ENCODE measurements at places on chromosomes 11 and 22.

DNA sequence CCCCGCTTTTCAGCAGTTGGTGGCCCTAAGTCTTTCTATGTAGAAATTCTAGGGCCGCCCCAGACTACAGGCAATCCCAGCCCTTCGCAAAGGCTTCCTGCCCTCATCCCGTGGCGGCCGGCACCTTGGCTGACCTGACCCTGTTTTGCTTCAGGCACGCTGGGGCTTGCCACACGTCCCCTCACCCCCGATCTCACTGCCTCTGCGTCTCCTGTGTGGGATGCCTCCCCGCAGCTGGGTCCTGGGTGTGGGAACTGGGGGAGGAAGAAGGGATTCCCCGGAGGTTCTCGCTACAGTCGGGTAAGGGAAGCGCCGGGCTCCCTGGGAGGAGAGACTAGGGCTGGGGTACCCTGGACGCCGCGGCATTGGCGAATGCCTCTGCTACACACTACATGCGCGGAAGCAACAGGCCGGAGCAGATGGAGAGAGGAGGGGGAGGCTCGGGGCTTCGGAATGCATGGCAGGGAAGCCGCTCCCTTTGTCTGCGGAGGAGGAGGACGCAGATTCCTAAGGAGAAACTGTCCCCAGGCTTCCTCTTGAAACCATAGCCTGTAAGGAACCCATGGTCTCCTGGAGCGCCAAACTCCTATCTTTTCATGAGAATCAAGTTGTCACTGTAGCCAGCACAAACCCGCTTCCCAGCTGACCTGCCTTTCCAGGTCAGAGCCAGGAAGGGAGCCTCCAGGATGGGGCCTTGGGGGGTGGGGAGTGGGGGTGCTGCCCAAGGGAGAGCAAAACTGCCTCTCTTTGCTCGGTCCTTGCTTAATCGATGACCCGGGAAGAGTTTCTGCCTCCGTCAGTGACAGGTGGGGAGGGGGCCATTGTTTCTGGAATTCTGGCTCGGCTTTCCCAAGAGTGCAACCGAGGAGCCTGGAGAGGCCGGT is 1.4 kb downstream of the DTX4 start:
- DNase-seq = no peak

DNA sequence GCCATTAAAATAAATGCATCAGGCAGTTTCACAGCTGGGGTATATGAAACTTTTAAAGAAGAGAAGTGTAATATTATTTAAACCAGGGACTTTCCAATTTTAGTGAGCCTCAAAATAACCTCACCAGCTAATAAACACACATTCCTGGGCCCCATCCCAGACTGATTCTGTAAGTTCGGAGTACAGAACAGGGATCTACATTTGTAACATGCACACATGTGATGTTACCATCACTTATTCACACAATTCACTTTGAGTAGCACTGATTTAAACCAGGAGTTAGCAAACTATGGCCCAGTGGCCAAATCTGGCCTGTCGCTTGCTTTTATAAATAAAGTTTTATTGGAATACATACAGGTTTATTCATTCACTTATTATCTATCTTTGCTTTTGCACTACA is 62.0 kb downstream of the STK33 start:
- no peak for DNase-seq

DNA sequence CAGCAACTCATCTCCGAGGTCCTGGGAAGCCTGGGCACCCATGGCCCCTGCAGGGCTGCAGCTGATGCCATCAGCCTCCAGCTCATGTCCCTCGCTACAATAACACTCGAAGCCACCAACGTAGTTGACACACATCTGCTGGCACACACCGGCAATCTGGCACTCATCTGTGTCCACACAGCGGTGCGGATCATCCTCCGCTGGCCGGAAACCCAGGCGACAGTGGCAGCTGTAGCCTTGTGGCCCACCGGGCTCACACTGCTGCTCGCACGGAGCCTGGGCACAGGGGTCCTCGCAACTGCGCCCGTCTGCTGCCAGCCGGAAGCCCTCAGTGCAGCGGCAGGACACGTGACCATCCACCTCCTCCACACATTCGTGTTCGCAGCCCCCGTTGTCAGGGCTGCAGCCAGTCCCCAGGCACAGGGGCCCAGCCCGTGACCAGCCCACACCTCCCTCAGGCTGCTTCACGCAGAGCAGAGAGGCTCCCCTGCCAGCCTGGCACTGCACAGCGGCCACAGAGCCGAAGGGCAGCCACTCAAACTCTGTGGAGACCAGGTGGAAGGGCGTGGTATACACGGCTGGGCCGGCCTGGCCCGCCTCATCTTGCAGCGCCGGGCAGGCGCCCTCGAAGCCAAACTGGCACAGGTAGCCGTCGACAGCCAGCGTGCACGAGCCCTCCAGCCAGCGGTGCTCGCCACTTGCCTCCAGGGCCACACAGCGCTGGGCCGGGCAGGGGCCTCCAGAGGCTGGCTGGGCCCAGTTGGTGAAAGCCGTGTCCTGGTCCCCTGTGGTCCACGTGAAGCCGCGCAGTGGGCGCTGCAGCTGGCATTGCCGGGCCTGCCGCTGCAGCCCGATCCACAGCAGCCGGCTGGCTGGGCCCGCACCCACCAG is 678 bp downstream of the CD248 start:
- no peak for DNase-seq

DNA sequence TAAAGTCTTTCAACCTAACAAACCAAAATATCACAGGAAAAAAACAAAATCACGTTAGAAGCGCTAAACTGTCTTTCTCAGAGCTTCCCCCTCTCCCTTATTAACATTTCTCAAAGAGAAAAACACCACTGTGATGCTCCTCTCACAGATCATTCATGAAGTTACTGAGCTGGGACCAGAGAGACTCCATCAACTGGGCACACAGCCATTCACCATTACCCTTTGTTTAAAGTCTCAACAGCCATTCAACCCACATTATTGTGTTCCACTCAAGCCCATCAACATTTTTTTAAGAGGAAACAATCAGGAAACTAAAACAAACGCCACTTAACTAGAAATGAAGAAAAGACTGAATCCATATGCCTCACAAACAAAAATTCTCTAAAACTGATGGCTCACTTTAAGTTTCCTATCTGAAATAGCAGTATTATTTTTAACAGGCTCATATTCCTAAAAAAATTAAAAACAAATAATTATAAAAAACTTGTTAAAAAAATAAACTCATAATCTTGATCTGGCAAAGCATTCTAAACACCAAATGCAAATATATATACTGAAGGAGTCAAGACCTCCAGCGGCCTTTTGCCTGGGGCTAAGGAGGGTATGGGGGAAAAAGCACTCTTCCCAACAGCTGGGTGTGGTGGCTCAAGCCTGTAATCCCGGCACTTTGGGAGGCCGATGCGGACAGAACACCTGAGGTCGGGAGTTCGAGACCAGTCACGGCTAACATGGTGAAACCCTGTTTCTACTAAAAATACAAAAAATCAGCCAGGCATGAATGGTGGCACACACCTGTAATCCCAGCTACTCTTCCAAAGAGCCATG is 14.0 kb downstream of the CELF1 start:
- no peak for DNase-seq

- DNase-seq = no peak
These were observed 4.6 kb upstream of the SELENOO start for GRCh38 chr22:50196256-50196655.

- DNase-seq = no peak
These were observed 729 bp downstream of the IL17RA start for GRCh38 chr22:17085277-17086181.

DNA sequence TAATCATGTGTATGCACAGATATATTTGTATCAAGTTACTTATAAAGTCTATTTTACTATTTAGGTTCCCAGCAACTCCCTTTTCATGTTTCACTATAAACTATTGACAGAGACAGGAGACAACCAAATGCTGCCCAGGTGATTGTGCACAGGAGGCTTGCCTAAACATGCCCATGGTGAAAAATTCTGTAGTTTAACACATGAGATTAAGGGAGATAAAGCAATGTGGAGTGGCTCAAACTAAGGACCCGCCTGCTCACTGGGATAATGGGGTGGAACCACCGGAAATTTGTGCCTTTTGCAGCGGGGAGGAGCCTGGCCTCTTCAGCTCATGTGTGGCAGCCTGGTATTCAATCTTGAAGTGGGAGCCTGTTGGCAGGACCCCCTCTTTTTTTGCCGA is 459.5 kb upstream of the CNTN5 start:
- DNase-seq = no peak

GRCh38 chr11:15309296-15309695 is 194.6 kb downstream of the INSC start:
- DNase-seq = no peak

DNA sequence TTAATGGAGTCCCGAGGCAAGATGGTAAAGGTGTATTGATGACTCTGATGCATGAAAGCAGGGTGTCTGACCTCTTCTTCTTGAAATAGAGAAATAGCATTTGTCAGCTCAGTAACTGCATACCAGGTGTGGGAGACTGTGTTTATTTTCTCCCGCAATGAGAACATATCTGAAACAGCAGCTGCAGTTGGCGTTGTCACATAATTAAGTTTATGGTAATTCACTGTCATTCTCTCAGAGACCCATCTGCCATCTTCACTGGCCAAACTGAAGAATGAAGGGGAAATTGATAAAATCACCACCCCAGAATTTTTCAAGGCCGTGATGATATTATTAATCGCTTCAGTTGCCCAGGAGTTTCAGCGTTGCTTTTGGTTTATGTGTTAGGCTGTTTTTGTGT is 20.1 kb upstream of the MCHR1 start:
- no peak for DNase-seq

GRCh38 chr11:101008961-101009689 is 120.5 kb downstream of the PGR start:
- DNase-seq = no peak

GRCh38 chr11:111220721-111221120 is 24.8 kb upstream of the POU2AF2 start:
- DNase-seq = no peak

DNA sequence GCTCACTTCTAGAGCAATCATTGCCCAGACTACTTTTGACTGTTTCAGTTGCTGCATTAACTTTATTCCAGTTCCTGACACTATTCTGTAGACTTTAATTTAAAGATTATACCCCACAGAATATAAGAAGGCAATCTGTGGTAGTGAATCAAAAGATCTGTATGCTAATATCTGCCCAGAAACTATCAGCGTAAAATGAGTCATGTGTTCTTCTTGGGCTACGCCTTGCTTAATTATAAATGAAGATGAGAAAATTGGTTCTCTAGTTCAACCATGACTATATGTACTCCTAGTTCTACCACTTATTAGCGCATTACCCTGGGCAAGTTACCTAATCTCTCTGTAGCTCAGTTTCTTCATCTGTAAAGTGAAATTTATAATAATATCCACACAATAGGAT is 128.5 kb downstream of the CWF19L2 start:
- DNase-seq = no peak

- no peak for DNase-seq
These were observed 16.6 kb upstream of the PHOX2A start for GRCh38 chr11:72260574-72260973.

DNA sequence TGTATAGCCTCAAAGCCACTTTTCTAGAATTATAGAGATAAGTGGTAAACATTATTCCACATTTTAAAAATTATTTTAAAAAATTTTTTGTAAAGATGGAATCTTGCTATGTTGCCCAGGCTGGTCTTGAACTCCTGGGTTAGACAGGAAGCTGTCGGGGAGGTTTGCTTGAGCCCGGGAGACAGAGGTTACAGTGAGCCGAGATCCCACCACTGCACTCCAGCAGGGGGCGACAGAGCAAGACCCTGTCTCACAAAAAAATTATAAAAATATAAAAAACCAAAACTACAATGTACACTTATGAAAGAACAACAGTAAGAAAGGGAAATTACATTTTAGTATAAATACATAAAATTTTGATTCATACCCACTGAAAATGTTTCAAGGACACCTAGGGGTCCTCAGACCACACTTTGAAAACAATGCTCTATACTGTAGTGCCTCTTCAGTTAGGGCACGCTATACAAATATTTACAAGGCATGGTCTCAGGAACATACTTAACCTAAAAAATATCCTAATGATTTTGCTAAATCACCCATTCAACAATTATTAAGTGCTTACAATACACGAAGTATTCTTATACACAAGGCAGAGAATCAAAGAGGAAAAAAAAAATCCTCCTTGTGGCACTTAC is 111.2 kb downstream of the MRTFA start:
- no peak for DNase-seq

- no peak for DNase-seq
These were observed 1.2 kb downstream of the CCDC34 start for GRCh38 chr11:27361649-27362431.

GRCh38 chr11:86848132-86848531 is 47.8 kb downstream of the PRSS23 start:
- DNase-seq = no peak

DNA sequence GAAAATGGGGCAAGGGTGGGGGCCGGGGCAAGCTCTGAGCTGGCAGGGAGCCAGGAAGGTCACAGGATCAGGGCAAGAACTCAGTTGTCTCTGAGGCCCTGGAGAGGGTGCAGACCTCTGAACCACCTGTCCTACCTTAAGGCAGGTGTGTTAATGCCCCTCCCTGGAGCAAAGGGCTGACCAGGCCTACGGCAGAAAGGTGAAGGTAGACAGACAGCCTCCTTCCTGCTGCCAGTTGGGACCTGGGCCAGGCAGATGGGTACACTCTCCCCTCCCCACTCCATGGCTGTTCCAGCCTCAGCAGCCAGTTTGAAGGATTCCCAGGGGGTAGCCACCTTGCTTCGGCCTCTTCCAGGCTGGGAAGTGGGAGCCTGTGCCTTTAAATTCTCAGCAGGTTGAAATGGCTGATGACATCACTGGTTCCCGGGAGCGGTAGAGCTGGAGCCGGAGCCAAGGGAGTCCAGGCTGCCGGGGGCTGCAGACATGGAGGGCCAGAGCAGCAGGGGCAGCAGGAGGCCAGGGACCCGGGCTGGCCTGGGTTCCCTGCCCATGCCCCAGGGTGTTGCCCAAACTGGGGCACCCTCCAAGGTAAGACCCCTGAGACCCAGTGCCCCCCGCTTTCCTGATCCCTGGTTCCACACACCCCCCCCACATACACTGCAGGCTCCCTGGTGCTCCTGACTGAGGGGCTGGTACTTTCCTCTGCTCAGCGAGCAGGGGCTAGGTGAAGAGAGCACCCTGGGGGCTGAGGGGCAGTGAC is at the start of gene INPP5J:
TSS of gene INPP5J (plus strand) at position 435 of the 760 bp plus-strand sequence. CDS start at position 484, 49 bp downstream.
- no peak for DNase-seq

DNA sequence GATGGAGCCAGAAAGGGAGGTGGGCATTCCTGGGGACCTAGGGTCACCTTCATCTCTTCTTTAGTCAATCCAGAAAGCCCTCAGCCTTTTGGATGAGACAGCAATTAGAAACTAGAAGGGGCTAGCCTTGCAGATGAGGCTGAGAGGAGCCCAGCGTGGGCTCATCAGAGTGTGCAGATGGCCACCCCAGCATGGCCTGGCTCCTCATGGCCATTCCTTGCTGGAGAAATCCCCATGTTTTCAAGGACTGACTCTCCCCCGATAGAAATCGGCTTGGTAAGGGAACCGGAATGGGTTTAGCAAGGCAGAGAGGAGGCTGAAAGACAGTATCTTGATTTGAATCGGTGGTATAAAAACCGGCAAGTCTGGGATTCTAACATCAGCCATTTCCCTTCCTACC is 274.6 kb downstream of the BUD13 start:
- DNase-seq = no peak

- no peak for DNase-seq
These were observed 7.2 kb downstream of the MS4A15 start for GRCh38 chr11:60763692-60764369.

- no peak for DNase-seq
These were observed 21.9 kb downstream of the HSPA8 start for GRCh38 chr11:123040111-123040432.

- no peak for DNase-seq
These were observed 8.5 kb upstream of the CCDC89 start for GRCh38 chr11:85694385-85694980.
